Left ventricle myocardium inferior (tissue), 1 donor: ENCODE measurements at places on chromosomes 6 and 20.

GRCh38 chr20:6976106-6976900 is 208.8 kb downstream of the BMP2 start:
- no peak for DNase-seq

DNA sequence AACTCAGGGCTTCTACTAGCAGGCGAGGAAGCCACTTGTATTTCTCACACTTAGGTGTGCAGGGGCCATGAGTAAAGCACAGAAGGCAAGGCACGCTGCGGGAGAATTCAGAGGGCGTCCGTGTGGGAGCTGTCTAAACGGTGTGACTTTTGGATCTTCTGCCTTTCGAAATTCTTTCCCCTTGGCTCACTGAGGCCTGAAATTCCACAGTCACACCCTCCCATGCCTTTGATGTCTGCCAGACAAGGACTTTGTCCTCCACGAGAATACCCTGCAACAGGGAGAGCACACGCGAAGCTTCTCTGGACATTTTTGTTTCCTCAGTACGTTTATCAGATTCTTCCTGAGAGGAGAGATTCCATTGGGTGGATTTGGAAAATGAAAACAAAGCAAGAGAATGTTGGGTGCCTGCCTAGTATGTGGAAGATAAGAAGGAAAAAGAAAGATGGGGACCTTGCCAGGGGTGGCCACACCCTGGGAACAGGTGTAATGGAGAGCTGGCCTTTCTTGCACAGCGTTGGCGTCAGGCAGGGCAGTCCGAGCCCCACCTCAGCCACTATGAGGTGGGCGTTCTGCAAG is 235.7 kb downstream of the MYLK4 start:
- DNase-seq = no peak

- no peak for DNase-seq
These were observed 25.9 kb downstream of the LYRM4 start for GRCh38 chr6:5234874-5235273.

GRCh38 chr20:17580895-17581294 is 11.0 kb downstream of the DSTN start:
- DNase-seq = no peak

DNA sequence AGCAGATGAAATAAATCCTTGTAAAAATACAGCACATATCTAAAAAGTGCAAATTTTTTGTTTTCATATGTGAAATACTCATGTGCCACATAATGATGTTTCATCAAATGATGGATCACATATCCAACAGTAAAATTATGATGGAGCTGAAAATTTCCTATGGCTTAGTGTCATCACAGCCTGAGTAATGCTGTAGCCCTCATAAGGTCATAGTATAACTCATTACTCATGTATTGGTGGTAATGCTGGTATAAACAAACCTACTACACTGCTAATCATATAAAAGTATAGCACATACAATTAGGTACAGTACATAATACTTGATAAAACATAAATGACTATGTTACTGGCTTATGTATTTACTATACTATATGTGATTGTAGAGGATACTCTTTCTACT is 12.9 kb downstream of the TSPYL1 start:
- DNase-seq = no peak

GRCh38 chr6:43758617-43759050 is 11.4 kb upstream of the VEGFA start:
- DNase-seq = peak; percentile 13

GRCh38 chr20:38337561-38338140 is 8.6 kb upstream of the LBP start:
- no peak for DNase-seq

DNA sequence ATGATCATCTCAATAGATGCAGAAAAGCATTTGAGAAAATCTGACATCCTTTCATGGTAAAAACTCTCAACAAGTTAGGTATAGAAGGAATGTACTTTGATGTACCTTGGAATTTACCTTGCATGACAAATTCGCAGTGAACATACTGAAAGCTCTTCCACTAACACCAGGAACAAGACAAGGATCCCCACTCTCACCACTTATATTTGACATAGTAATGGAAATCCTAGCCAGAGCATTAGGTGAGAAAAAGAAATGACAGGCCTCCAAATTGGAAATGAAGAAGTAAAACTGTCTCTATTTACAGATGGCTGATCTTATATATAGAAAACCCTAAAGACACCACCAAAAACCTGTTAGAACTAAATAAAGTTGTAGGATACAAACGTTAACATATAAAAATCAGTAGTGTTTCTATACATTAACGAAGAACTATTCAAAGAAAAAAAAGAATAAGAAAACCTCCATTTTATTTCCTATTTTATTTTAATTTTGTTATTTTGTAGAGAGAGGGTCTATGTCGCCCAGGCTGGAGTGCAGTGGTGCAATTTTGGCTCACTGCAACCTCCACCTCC is 26.9 kb downstream of the PCNA start:
- no peak for DNase-seq

DNA sequence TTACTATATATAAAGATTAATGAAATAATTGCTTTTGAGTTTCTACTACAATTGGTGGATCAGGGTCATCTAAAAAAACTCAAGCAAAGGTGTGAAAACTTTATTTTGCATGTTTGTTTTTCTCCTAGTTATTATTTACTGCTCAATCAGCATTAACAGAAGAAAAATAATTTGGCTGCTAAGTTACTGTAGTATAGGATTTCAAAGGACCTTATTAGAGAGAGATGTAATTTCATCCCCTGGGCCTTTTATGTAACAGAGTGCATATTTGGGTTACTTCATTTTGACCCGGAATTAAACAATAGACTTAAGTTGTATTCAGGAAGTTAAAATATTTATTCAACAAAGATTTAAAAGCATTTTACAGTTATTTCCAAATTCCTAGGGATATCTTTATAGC is 49.8 kb downstream of the EYA4 start:
- no peak for DNase-seq

GRCh38 chr6:119052987-119053386 is 25.5 kb downstream of the FAM184A start:
- no peak for DNase-seq

- DNase-seq = no peak
These were observed 4.9 kb downstream of the TNFAIP3 start for GRCh38 chr6:137871831-137872454.

DNA sequence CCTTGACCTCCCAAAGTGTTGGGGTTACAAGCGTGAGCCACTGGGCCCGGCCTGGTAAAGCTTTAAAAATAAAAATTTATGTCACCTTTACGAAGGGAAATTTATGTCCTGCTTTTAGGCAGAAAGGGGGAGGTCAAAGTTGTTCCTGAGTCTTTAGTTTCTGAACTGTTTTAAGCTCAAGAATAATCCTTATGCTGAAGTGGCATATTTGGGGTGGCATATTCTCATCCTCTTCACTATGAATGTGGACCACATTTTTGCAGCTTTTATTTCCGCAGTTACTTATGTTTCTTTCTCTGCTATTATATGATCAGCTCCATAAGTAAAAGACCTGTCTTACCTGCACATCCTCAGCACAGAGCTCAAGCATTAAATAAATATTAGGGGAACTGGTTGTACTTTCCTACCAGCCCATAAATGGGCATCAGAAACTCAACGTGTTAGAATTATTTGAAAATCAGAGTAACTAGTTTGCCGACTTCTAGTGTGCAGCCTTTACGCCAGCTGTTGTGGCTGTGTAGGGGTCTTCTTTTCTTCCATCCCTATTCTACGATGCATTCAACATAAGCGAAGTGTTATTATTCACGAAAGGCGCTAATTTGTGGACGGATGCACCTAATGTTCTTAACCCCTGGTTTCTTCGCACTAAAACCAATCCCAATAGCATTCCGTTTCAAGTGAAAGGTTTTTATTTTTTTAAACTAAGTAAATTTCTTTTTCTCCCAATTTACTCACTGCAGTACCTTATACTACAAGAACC is 867 bp upstream of the AKAP7 start:
- DNase-seq = no peak

DNA sequence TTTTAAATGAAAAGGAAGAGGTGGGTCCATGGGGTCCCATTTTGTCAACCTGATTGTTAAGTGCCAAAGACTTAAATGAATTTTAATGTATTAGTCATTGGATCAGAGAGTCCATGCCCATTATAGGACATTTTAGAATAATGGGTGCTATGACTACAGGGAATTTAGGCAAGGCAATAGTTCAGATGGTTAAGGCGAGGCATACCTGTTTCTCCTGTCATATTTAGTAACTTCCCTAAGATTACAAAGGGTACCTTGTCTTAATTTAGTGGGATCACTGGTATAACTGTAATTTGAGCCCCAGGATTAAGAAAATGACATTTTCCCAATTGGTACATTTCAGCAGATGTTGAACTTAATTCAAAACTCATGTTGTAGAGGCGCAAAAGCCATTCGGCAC is 88.7 kb upstream of the RNF24 start:
- no peak for DNase-seq

GRCh38 chr6:49913636-49914375 is 47.5 kb upstream of the CRISP1 start:
- no peak for DNase-seq

DNA sequence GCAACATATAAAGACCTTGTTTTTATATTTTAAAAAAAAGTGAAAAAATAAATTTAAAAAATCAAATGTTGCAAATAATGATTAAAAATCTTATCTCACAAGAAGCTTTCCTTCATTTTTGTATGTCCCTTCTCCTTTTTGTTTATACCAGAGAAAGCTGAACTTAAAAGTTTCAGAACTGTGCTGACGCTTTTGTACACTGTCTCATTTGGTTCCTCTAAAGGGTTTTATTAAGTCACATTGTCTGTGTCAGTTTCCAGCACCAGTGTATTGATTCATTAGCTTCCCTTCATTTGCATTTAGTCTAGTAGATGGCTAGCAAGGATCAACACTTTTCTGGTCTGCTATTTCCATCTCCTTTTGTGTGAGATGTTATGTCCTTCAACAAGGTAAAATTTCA is 6.7 kb downstream of the PCED1A start:
- DNase-seq = no peak

- DNase-seq = no peak
These were observed 52.6 kb upstream of the TMEM200A start for GRCh38 chr6:130313206-130313605.

GRCh38 chr20:22910287-22910852 is 124.7 kb upstream of the SSTR4 start:
- no peak for DNase-seq

DNA sequence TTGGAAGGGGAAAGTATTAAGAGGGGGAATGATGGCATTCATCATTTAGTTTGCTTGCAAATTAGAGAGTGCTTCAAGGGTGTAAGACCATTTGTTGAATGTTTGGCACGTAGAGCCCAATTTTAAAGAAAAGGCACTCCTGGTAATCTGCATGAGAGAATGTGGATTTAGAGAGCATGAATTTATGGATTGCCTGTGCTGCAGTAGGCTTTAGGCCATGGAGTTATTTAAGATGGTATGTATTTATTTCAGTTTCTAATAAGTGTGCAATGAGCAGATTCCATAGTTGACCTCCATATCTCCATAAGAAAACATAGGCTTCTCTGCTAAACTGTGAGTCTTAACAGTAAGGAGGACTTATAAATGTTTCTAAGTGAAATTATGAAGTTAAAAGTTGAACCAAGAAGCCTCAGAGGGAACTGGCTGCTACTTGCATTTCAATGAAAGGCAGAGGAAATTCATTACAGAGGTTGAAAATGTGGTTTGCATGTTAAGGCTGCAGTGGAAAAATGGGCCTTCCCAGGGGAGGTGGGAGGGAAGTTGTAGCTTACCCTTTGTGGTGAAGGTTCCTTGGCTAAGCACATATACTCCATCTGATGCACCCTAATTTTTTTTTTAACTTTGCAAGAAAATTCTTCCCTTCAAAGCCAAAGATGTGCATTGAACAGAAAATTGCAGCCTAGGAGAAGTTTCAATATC is 134.2 kb downstream of the CARMIL1 start:
- no peak for DNase-seq

GRCh38 chr20:1897541-1897940 is 2.3 kb downstream of the SIRPA start:
- DNase-seq = no peak

GRCh38 chr6:145086197-145086596 is 649.1 kb downstream of the EPM2A start:
- DNase-seq = no peak

DNA sequence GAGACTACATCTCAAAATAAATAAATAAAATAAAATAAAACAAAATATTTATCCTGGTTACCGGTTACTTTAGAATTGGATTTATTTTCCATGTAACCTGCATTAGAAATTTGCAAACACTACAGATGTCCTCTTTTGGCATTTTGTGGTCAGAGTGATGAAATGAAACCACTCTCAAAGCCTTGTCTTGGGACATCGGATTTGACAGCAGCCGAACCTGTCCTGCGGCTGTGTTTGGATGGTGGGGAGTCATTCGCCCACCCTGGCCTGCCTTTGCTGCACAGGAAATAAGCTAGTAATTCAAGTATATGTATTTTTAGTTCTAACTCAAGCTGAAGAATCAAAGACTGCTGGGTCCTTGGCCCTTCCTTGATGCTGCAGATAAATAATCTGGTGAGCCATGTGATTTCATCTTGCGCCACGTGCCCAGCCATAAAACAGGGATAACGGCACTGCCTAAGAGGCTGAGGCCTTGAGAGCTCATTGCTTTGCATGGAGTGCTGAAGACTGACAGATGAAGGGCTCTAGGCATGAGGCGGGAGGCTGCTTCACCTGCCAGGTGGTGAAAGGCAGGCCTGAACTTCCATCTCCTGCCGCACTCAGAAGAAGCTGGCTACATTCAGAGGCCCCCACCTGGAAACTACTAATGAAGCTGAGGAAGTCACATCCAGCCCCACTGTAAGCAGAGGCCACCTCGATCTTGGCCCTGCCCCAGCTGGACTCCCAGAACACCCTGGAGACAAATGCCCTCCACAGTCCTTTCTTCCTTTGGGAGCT is 76.9 kb downstream of the NOL4L start:
- no peak for DNase-seq

- no peak for DNase-seq
These were observed 153.7 kb downstream of the TMEM242 start for GRCh38 chr6:157169656-157170055.

DNA sequence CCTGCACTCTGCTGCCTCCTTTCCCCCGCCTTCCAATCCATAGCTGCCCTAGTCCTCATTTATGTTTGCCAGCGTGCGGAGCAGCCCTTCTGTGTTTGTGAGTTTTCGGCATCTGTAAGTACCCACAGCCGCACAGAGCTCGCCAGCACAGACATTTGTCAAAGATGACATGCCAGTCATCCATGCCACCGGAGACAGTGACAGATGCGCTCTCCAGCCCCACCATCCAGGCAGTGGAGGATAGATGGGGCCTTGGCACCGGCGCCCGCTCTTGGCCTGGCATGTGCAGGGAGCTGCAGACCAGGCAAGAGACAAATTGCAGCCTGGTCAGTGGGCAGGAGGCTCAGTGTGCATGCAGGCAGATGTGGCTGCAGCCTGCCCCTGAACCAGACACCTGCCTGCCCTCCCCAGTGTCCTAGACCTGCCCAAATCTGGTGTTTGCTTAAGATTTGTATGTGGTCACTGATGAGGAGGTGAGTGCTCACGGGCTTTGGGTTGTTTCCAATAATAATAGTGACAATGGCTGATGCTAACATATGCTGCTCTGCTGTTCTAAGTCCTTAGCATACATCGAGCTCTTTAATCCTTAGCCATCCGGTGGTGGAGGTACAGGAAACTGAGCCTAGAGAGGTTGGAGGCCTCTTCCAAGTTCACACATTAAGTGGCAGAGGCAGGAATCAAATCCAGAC is 78.1 kb downstream of the UNC5CL start:
- no peak for DNase-seq
